ENCODE measurements at places on chromosomes 5 and 9.

DNA sequence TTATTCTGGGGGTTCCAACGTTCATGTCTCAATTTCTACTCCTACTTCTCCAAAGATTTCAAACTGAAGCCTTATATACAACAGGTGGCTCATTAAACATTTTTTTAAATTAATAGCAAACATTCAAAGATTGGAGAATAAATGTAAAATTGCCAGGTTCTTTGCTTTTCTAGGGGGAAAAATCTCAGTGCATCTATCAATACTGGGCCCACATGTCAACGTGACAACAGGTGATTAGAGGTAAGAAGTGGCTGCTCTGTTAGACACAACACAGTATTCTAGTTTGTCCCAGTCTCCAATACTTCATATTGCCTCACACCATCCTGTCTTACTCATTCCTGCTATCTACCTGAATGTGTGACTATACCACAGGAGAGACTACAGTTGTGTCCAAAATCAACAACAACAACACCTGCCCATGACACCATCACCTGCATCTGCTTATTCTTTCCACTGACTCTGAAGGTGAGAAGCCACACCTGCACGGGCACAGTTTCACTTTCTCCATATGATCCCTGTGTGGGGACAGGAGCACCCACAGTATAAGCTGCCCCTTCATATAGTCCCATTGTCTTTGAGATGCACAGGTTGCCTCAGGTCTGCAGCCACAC lies 110.2 kb downstream of the LHFPL2 start:
- peak; percentile 78 for DNase-seq

- no peak for DNase-seq
These were observed 188.9 kb downstream of the NSG2 start for GRCh38 chr5:174234388-174234787.

GRCh38 chr9:89549031-89549644 lies 51.2 kb upstream of the SEMA4D start:
- DNase-seq, result peak; percentile 46

GRCh38 chr5:68214482-68215207 lies 911 bp upstream of the PIK3R1 start:
- DNase-seq, result no peak

DNA sequence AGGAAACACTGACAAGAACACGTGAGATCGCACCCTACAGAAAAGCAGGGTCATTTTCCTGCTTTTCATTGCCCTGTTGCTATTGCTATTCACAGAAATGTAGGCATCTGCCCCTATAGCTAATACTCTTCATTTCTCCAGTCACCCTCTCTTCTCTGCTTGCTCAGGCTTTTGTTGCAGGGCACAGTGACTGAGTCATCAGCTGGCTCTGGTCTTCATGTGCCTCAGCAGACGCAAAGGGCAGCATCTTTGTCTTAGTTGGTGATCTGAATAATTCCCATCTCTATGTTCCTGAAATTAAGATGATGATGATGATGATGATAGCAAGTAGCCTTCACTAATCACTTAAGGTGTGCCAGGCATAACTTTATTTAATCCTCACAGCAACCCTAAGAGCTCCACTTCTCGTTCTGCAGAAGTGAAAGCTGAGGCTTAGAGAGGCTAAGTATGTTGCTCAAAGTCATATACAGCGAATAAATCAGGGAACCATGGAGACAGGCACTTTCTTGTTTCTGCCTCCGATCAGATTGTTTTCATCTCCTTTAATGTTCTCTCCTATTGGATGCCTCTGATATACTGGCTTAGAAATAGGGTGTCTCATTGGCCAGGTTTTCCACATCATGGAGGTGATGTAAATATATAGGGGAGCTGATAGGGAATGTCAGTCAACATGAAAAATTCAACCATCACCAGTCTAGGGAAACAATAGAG lies 133.0 kb upstream of the STK32A start:
- peak; percentile 24 for DNase-seq

DNA sequence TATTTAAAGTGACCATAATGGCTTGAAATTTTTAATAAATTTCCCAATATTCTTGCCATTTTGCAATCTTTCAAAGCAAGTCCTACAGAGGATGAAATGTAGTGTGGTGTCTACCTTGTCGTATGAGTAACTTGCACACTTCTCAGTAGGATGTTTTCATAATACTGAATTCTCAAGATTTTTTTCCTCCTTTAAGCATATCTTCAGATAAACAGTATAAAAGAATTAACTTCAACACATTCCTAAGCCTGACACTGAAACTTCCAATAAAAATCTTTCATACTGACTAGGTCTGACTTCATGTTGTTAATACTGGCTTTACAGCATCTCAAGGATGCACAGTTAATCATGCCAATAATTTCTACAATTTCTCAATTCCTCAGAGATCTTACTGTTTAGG lies 62.0 kb downstream of the DROSHA start:
- DNase-seq, result no peak

DNA sequence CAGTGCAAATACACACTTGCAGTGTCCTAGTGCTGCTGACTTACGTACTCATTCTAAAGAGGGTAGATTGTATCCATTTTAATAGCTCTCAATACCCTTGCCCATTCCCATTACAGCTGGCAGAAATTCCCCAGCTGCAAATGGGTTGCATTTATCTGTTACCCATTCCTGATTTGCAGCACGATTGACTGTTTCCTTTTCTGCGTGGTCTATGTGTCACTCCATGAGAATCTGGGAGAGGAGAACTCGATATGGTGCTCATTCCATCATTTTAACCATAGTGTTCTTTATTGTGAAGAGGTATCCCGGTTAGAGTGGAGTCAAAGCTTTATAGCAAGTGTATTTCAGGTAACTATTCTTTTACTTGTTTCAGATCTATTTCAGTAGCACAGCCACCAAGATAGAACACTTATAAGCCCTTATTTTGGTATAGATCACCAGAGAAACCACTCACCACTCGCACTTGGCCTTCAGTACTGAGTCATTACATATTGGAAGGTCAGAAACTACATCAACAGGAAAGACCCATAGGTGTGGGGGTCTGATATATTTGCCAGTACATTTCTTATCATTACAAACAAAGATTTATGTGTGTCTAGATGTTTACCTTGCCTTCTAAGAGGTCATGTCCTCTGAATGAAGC lies 139.5 kb downstream of the MUSK start:
- no peak for DNase-seq

- DNase-seq, result no peak
These were observed 47.9 kb downstream of the LRRC70 start for GRCh38 chr5:62626534-62626933.

DNA sequence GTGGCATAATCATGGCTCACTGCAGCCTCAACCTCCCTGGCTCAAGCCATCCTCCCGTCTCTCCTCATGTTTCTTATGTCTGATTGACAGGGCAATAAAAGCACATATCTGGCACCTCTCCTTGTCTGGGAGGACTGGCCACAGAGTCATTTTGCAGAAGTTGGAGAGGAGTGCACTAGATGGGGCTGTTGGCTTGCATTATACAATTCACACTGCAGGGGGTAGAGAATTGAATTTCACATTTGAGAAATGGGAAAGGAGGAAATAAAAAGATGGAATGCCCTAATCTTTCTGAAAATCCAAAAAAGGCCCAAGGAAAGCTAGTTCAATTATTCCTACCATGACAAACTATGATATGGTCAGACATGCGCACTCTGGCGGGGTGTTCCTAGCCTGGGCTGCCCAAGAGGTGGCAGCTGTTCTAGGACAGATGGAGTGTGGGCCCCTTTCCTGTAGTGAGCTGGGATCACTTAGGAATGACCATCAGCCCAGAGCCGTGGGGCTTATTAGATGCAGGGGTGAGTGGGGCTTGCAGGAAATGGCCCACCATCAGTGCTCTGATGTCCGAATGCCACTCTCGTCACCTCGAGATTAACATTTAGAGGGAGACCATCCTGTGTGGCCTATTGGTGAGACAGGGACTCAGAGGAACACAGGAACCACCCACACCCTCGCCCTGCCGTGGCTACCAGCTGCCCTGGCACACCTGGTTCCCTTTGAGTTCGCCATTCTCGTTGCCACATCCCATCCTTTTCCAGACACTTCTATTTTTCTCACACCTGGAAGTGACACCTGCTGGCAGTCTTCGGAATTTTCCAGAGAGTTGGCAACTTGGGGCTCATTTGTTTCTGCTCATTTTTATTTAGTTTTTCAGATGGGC lies 21.8 kb upstream of the ANKRD18A start:
- peak; percentile 44 for DNase-seq

Measured in bronchial epithelial cell (primary cell).